ENCODE measurements at places on chromosomes 6 and 20.

DNA sequence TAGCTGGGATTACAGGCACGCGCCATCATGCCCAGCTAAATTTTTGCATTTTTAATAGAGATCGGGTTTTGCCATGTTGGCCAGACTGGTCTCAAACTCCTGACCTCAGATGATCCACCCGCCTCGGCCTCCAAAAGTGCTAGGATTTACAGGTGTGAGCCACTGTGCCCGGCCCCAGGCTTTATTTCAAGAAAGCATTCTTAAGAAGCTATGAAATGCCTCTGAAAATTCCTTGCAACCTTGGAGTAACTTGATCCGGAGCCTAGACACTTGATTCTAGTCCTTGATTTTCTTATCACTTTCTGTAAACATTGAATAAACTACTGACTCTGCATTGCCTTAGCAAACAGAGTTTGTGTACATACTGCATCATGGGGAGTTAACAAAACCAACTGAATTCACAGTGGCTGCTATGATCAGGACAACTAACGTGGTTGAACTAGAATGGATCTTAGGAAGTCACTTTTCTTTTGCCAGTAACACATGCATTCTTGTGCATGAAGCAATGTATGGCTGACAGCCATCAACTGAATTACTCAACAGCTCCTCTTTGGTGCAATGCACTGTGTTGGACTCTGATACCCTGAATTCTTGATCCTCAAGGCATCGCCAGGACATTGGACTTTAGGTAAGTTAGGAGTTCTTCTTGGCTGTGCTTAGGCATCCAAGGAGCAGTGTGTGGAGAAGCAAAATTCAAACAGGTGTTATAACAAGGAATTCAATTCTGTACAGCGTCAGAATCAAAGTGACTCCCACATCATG, 102.8 kb upstream of the TMEM170B start:
- no peak for DNase-seq

DNA sequence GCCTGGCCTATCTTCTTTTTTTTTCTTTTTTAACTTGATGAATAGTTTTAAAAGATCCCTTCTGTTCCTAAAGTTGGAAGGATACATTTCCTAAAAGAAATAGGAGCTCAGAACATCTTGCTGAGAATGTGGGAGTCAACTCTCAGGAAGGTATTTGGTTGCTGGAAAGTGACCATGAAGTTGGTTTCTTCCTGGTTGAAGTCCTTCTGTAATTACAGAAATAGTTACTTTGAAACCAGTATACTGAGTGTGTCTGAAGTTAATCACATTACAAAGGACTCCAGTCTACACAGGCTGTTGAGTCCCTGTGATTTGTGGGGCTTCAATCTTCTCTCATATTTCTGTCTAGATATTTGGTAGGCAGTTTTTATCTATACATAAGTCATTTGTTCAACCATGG, 9.8 kb upstream of the PLEKHG1 start:
- no peak for DNase-seq

GRCh38 chr20:51444922-51445438, 97.5 kb downstream of the NFATC2 start:
- no peak for DNase-seq

DNA sequence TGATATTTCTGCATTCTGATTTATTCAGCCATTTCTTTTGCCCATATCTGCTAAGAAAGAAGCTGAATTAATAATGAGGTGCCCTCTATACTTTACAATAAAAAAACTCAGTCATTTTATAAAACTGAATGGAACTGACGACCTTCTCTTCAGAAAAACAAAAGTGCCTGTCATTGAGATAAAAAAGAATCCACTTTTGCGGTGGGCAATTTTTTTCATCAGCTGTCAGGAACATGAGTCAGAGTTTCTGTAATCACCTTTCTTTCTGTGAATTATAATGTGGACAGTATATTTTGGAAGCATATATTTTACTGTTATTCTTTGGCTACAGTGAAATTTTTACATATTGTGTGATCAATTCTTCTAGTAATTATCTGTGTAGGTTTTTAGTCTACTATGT, 33.4 kb downstream of the IL20RA start:
- DNase-seq = no peak

GRCh38 chr6:108594640-108595039, 33.9 kb downstream of the FOXO3 start:
- DNase-seq = no peak

DNA sequence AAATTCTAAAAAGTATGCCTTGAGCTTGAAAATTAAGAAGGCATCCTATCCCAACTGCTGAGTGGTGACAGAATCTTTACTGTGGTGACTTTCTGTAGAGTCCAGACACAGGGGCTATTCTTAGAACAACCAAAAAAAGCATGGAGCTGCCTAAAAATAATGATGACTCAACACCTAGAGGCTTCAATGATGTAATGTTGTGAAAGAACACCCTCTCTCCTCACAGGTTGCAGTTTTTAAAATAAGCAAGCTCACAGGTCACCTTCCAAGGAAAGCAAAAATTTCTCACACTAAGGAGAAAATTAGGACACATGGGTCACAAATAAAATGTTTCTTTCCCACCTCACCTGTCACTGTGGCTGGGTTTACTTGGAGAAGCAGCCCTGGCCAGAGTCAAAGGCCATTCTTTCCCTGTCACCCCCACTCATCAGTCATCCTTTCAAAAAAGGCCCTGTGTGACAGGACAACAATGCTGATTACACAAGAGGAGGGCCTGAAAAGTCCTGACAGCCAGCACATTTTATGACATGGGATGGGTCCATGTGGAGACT, 53.5 kb downstream of the RCAN2 start:
- no peak for DNase-seq

DNA sequence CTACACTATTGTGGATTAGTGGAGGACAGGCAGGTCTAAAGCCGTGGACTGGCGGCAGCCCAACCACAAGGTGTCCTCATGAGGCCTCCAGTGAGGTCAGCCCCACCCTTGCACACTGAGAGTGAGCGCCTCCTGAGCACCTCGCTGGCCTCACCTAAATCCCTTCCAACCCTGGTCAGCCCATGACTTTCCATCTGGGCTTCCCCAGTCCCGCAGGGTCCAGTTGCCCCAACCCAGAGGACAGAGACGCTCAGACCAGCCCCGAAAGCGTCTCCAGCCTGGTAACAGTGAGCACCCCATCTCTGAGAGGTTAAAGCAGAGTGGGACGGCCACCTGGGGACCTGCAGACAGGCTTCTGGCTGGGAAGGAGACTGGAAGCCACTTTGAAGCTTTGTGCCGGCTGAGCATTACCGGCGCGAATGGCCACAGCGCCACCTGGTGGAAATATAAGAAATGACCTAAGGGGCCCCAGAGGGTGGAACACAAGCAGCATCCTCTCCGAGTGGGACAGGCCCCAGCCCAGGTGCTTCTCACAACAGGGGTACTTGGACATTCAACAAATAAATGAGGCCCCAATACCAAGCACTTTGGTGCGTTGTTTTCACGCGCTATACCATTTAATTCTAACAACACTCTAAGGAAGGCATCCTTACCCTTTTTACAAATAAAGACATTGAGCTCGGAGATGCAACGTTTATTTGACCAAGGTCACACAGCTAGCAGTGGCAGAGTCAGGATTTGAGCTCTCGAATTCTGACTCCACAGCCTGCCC, 65.7 kb upstream of the TOP1 start:
- DNase-seq = peak; percentile 37

GRCh38 chr20:57806476-57806875, 96.7 kb upstream of the PMEPA1 start:
- no peak for DNase-seq

- DNase-seq = no peak
Observed at GRCh38 chr20:41213150-41213820, 75.9 kb downstream of the PLCG1 start.

DNA sequence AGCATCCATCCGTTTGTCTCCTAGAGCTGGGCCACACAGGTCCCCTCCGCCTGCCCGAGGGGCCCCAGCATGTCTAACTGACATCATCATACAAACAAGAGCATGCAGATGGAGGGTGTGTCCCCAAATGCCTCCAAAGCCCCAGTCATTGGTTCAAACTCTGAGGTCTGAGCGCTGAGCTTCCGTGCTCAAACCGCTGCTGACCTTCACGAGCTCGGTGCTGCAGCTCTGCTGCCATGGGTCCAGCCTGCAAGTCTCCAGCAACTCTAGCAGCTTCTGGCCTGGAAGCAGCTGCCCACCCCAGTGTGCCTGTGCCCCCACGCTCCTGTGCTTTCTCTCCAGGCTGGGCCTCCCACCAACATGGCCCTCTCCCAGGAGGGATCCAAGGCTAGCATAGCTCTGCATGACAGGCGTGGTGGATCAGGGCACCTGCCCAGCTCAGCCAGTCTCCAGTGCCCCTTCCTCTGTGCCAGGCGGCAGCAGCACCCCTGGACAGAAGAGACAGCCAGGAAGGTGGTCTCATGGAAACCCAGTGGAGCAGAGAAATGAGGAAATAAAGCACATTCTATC, 131.6 kb upstream of the PMEPA1 start:
- DNase-seq = no peak

- DNase-seq = peak; percentile 89
Observed at GRCh38 chr6:142945049-142945445, at the start of gene HIVEP2. TSS of gene HIVEP2 (minus strand) at chr6:142945176. CDS start at chr6:142774738, 170,438 bp downstream.

GRCh38 chr6:38524436-38525145, 115.1 kb downstream of the BTBD9 start:
- no peak for DNase-seq

Data from activated naive CD8-positive, alpha-beta T cell treated with anti-CD3 and anti-CD28 coated beads, Interleukin-2, amount 50 U/mL, for 16 hours (primary cell).